Activated CD4-positive, alpha-beta T cell treated with anti-CD3 and anti-CD28 coated beads for 1 hour (primary cell): ENCODE measurements at places on chromosomes 6 and 20.

DNA sequence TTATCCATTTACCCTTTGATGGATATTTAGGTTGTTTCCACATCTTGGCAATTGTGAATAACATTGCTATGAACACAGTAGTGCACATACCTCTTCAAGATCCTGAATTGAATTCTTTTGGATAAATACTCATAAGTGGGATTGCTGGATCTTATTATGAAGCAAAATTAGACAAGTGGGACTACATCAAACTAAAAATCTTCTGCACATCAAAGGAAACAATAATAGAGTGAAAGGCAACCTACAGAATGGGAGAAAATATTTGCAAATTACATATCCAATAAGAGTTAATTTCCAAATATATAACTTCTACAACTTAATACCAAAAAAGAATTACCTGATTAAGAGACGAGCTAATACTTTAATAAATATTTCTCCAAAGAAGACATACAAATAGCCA lies 38.4 kb upstream of the BCAS1 start:
- DNase-seq: no peak

DNA sequence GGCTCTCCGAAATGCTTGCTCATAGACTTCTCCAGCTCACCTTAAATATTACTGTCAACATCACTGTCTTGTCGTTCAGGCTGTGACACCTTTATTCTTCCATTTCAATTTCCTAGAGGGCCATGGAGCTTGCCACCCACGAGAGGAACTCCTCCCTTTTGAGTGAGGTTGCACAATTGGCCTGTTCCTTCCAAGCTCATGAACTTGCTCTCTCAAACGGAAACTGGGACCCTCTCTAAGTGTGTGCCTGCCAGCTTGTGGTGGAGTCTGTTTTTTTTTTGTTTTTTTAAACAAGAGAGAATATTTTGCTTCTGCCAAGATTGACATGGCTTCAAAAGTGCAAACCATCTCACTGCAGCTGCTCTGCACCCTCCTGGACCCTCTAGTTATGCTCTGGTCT lies 19.3 kb upstream of the IYD start:
- DNase-seq: no peak

DNA sequence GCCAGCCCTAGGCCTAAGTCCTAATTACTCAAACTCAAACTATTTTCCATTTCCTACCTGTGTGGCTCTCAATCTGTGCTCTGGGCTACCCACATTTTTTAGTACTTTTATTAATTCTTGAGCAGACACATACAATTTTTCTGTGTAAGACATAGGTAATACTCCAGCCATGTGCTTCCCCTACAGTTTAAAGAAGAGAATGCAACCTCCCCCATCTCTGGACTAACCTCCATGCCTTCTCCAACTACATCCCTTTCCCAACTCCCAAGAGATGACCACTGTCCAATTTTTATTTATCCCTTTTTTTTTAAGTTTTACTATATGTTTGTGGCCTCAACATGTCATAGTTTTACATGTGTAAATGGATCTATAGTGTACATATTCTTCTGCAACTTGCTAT lies 5.8 kb downstream of the HMGN4 start:
- DNase-seq: no peak

GRCh38 chr6:32943864-32944649 lies 3.2 kb upstream of the HLA-DMB start:
- DNase-seq: no peak

DNA sequence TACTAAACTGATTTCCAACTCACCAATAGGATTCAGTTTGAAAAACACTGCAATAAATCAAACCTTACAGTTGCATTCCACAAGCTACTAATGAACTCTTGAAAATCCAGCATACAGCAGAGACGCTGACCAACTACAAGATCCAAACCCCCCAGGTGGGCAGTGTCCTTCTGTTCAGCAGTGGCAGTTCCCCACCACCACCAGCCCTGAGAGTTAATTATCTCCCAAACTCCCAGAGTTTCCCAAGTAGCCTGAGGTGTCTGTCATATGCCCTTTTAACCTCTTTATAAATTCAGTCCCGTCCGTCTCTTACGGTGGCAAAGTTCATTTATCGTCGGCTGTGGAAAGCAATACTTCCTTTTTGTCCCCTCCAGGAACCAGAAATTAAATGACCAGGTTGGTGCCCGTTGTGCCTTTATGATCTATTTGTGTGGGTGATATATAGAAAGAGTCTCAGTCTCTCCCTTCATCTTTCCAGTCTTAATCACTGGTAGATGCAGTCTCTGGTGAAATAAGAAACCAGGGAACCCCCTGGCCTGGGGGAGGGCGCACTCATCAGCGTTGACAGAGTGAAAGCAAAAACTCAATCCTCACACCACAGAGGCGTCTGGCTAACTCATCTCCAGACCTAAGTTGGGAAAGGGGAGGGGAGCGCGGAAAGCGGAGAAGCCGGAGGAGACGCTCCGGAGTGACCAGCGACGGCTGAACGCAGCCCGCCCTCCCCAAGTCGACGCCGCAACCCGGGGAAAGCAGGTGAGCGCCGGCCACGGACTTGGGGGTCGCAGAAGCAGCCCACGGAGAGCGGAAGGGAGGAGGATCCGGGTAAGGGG lies 717 bp downstream of the MRPL14 start:
- DNase-seq: peak; percentile 60
